ENCODE measurements at places on chromosomes 7 and 10.

GRCh38 chr10:58894929-58895328, 281.5 kb upstream of the PHYHIPL start:
- DNase-seq = no peak

DNA sequence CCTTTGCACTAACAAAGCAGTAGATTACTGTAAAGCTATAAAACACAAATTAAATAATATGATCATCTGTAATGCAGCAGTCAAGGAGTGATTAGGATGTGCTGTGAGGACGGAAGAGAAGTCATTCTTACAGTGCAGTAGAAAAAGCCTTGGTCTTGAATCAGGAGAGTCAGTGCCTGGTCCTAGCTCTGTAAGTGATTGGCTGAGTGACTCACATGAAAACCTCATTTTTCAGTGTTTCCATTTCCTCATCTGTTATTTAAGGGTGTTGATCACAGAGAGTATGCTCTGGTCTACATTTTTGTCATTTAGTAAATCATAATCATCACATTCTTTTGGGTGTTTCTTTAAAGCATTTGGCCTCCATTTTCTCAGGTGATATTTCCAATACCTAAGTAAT, 717.8 kb downstream of the LRMDA start:
- DNase-seq = no peak

GRCh38 chr10:91593366-91593765, 39.5 kb downstream of the PPP1R3C start:
- DNase-seq = no peak

DNA sequence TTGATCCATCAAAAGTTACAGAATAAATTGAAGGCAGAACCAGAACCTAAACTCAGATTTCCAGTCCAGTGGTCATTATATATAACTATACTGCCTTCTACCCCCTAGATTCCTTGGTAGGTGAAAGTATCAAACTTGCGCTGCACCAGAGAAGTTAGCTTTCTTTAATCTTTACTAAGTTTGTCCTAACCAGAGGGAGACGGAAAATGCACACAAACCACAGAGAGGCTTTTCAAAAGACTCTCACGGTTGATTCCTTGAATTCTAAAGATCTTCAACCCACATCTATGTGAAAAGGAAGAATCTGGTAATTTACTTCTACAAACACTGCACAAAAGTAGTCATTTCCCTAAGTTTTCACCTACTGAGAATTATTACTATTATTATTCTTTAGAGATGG, 18.2 kb upstream of the KIAA1549 start:
- no peak for DNase-seq

- DNase-seq = no peak
These were observed 7.8 kb upstream of the CCNY start for GRCh38 chr10:35328404-35329037.

GRCh38 chr7:150385302-150385723, 6.2 kb downstream of the ZNF775 start:
- DNase-seq = no peak

- peak; percentile 58 for DNase-seq
These were observed 17.0 kb downstream of the TRPV5 start for GRCh38 chr7:142916508-142916907.

DNA sequence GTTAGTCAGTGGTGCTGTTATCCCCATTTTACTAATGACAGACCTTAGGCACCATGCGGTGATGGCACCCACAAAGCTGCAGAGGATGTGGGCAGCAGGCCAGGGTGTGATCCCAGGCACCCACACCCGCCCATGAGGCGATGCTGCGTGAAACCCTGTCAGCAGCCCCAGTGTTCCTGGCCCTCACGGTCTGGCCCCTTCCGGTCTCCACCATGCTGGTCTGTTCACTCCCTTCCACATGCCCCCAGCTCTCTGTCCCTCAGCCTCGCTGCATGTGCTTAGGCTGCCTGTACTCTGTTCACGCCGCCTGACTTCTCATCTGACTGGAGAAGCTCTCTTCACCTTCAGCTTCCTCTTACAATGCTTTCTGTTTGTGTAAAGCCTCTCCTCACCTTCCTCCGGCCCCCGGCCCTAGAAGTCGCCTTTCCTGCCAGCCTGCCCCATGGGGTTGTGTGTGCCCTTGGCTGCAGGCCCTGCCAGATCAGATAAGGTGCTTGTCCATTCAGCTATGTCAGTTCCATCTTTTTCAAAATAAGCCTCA, 17.6 kb upstream of the ORAI2 start:
- no peak for DNase-seq

DNA sequence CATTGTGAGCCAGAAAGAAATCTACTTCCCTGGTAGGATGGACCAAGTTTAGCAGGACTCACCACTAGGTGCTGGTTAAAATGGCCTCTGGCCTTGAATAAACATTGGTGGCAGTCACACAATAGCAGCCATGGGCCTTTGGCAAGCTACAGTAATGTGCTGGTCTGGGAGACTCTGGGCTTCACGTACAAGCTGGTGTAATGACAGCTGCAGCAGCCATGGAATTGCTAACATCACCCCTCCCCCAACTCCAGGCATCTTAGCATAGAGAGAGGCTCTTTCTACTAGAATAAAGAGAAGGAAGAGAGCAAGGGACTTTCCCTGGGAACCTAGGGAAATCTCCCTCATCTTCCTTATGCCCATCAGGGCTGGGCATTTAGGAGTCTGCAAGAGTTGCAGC, 205.1 kb upstream of the SEMA3A start:
- DNase-seq = no peak

DNA sequence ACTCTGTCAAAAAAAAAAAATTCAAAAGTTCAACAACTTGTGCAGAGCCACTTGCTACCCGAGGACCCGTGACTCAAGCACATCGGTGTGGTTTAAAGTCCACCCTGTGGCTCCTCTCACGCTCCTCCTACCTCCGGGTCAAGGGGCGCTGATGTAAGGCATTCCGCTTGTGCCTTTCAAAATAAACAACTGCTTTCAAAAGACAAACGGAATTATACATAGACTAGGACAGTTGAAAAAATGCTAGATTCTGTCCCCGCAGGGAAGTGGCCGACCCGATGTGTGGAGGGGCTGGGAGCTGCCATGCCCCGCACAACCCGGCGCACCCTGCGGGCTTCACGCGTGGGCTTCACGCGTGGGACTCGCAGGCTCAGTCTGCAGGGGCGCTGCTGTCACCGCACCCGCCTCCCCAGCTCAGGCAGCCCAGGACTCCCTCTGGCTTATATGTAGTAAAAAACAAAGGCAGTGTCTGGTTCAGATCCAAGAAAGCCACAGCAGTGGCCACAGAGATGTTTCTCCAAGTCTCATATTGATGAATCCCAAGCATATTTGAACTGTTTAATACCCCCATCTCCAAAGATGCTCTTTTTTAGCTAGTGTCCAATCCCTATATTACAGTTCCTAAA, 239.7 kb upstream of the INHBA start:
- DNase-seq = no peak

DNA sequence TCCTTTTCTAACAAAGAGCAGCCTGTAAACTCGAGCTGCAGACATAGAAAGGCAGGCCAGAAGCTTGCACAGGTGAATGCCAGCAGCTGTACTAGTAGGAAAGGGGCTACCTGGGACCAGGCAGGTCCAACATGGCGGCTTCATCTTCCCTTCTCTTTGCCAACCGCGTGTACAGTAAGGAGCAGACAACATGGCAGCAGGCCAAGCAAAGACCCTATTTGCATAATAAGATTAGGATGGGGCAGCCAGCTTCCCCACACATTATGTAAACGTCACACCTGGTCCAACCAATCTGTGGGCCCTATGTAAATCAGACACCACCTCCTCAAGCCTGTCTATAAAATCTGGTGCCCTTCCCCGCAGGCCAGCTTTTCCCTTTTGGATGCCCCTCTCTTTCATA, 1186.5 kb upstream of the AUTS2 start:
- no peak for DNase-seq

DNA sequence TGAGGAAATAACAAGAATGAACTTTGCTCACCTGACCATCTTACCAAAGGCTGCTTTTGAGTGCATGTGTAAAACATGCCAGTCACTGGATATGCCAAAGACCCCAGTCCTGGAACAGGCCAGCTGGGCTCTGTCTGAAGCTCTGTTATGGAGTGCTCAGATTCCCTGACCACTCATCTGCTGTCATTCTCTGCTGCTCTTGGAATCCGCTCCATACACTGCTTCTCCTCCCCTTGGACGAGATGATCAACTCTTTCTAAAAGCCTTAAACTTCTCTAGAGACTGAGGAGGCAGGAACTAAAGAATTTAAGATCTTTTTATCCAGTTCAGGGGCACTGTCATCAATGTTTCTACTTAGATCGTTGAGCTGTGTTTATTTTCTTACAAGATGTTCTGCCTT, 100.2 kb downstream of the SPAG6 start:
- DNase-seq = no peak

DNA sequence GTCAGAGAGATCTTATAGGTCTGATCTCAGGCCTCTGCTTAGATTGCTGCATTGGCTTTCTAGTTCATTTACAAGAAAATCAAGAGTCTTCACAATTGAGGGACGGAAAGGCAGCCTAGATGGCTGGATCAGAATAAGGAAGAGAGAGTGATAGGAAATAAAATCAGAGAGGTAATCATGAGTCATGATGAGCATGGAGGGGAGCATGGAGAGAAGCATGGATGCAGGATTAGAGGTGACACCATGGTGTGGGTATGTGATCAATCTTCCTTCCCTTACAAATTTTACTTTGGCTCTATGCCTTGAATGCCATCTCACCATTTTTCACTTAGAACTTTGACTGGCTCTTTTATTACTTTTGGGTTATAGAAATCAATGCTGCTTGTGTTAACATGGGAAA, 1.4 kb downstream of the BCCIP start:
- DNase-seq = no peak

DNA sequence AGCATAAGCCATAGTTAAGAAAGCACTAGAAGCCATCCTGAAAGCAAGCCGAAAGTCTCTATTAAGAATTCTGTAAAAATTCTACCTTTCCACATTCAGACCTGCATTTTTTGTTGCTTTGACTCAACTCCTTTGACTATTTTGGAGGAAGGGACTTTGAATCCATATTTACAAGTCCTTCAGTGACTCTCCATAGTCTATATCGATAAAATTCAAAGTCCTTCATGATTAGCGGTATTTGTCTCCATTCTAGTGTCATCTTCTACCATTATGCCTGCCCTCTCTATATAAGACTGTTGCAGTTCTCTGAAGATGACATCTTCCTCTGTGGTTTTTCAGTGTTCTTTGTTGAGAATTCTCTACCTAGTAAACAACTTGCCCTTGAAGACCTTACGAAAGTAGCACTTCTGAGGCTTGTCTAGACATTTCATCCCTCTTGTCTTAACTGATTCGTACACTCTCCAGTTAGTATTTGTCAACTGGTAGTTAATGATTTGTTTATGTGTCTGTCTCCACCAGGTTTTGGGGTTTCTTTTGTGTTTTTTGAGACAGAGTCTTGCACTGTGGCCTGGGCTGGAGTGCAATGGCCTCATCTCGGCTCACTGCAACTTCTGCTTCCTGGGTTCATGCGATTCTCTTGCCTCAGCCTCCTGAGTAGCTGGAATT, 1.7 kb downstream of the CCSER2 start:
- DNase-seq = no peak

DNA sequence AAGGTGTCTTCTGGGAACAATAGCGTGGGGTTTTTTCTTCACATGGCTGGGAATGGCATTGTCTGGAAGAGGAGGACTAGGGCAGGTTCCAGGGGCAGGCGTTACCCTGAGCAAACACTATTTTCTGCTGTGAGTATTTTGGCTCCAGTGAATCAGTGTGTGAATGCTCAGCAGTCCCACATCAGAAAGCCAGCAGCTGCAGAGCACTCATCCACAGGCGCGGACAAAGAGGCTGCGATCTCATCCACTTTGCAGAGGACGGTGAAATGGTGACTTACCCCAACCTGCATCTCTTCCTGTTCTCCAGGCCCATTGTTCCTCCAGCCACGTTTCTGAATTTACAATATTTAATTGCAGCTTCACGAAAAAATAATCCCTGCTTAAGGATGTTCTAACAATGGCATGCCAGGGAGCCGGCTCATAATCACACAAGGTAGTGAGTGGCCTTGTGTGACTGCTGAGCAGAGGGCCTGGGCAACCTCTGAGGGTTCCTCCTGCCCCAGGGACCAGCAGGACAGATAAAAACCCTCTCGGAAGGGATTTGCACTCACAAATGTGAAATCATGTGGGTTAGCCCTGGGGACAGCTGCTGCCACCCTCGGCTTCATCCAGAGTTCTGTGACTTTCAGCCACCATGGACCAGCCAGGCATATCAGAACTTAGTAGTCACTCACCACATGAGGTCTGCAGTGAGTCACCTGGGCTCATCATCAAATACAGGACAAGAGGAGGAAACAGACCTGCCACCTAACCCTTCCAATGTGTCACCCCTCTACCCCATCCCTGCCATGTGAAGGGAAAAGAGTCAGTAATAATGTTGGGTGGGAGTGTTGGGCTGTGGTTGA, 65.0 kb upstream of the EN2 start:
- DNase-seq = no peak

- DNase-seq = peak; percentile 14
These were observed at the start of gene ADGRA1 for GRCh38 chr10:133087679-133088178. ADGRA1 (plus strand) TSS chr10:133087924; CDS start chr10:133088910, 986 bp downstream.

DNA sequence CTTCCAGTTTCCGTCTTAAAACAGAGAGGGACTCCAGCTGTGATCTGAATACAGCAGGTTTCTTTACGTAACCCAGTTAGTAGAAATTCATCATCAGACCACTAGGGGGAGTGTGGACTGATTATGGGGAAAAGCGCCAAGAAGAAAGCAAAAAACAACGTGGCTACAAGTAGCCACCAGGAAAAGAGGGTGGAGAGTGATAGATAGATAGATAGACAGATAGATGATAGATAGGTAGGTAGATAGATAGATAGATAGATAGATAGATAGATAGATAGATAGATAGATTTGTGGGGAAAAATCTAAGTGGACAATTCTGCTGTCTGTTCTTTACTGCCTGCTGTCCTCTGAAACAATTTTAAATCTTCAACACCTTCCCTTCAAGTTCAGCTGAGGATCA, 12.7 kb upstream of the AKR1B10 start:
- DNase-seq = peak; percentile 68

GRCh38 chr7:151924508-151924907, 31.7 kb upstream of the GALNTL5 start:
- DNase-seq = no peak

DNA sequence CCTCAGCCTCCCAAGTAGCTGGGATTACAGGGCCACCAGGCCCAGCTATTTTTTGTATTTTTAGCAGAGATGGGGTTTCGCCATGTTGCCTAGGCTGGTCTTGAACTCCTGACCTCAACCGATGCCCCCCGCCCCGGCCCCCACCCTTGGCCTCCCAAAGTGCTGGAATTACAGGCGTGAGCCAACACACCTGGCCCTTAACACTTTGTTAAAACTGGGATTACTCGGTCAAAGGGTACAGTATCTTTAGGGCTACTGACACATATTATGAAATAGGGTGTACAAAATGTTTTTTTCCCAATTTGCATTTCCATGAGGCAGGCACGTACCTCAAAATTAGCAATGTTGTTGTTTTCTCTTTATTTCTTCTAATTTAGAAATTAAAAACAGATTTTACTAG, 11.5 kb downstream of the NUDT5 start:
- no peak for DNase-seq
